GM23248 (cell line): ENCODE measurements at places on chromosomes 11 and 22. TPM values are rescaled to one million over a fixed set of nuclear protein-coding genes. Genes with fewer than 3 reads are reported as not detected.

GRCh38 chr11:6315811-6316425, 4.4 kb downstream of the CAVIN3 start:
- H3K4me3 ChIP-seq = 0 out of 2 replicates have a peak overlapping the region, but pooled peaks have one; percentile 19
- DNase-seq = peak; percentile 86
- H3K27me3 ChIP-seq = no peaks in the 10 kb centered on the region
- H3K36me3 ChIP-seq = no peaks in the 10 kb centered on the region
- H3K4me1 ChIP-seq = peaks cover 10% of the 10 kb centered on the region; the same call in 1 of the 2 replicates
- no peak overlapping the region for H3K27ac ChIP-seq

The ARHGAP42 gene
- total RNA-seq = 2.3 and 2.7 TPM in 2 replicates

The PRODH gene
- total RNA-seq = not detected in 2 replicates

GRCh38 chr11:44113572-44113971, 18.1 kb downstream of the EXT2 start:
- H3K4me3 ChIP-seq = no peak overlapping the region
- DNase-seq = no peak
- H3K4me1 ChIP-seq = peaks cover 10% of the 10 kb centered on the region
- no peaks in the 10 kb centered on the region for H3K27me3 ChIP-seq
- peaks cover 31% of the 10 kb centered on the region for H3K36me3 ChIP-seq

DNA sequence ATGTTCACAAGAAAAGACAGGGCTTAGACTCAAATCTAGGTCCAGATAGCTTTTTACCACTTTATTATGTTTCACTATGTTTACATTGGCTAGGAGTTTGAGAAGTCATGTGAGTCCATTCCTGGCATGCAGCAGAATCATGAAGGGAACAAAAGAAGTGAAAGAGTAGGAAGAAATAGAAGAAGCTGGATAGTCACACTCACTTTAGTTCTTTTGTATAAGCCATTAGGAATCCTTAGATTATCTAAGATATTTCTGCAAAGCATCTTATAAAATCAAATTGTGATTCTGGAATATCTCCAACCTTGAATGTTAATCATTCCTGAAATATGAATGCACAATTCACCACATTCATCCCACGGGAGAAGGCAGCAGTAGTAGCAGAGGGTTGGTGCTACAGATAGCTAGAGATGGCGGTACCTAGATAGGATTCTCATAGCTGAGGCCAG, 31.9 kb downstream of the MAML2 start:
- H3K4me3 ChIP-seq = peak overlapping the region; percentile 23
- peak; percentile 87 for DNase-seq
- H3K36me3 ChIP-seq = no peaks in the 10 kb centered on the region
- H3K4me1 ChIP-seq = peaks cover 96% of the 10 kb centered on the region
- no peaks in the 10 kb centered on the region for H3K27me3 ChIP-seq

The BRMS1 gene
- 48.7 and 65.9 TPM in 2 replicates for total RNA-seq

- DNase-seq = no peak
- H3K4me3 ChIP-seq = no peak overlapping the region
- no peak overlapping the region for H3K27ac ChIP-seq
- no peaks in the 10 kb centered on the region for H3K27me3 ChIP-seq
Observed at GRCh38 chr11:123833095-123833494, 26.9 kb upstream of the OR6M1 start.

- no peak overlapping the region for H3K27ac ChIP-seq
- H3K27me3 ChIP-seq = no peaks in the 10 kb centered on the region
- 0 out of 2 replicates have a peak, but pooled peaks cover 4% of the 10 kb centered on the region for H3K36me3 ChIP-seq
- no peak for DNase-seq
Observed at GRCh38 chr11:43747130-43747802, 66.7 kb downstream of the HSD17B12 start.

DNA sequence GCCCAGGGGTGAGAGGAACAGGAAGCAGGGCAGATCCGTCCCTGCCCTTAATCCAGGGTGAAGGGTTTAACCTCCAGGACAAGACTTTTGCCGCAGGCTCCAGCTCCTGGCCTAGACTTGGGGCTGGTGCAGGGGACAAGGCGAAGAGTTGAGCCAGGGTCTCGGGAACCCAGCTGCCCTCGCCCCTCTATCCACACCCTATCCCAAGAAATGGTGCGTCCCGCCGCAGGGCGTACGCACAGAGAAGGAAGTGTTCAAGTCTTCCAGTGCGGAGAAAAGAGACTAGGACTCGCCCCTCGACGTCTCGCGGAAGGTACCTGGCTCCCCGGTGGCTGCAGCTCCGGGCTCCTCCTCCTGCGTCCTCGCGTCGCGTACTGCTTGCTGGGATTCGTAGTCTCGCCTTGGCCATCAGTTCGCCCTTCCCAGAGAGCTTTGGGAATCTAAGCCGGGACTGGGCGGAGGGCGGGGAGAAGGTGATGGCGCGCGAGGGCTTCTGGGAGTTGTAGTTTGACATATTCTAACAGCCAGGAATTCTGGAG, at the start of gene ZMAT5:
Gene ZMAT5, minus strand, starts transcription at position 376 of the 539 bp plus-strand sequence. CDS start 18,463 bp downstream, outside the sequence.
- H3K4me3 ChIP-seq = peak within 1 kb of the TSS; percentile 86
- DNase-seq = peak; percentile 99
- H3K27me3 ChIP-seq = no peaks in the 10 kb centered on the region
- H3K36me3 ChIP-seq = peaks cover 9% of the 10 kb centered on the region; the same call in 1 of the 2 replicates
- H3K27ac ChIP-seq = peak within 1 kb of the TSS; percentile 75

The PHLDB1 gene
- total RNA-seq = 102 and 109 TPM in 2 replicates
